Astrocyte of the spinal cord (primary cell): ENCODE measurements at places on chromosomes 16 and 17.

GRCh38 chr17:63722403-63722802 is 19.2 kb downstream of the STRADA start:
- no peak for DNase-seq

GRCh38 chr17:350706-351448 is 1.7 kb downstream of the RPH3AL start:
- DNase-seq = no peak

- DNase-seq = no peak
Measured at GRCh38 chr16:29237971-29238370, 168.5 kb downstream of the NPIPB11 start.

GRCh38 chr17:17736205-17737183 is 55.2 kb downstream of the RAI1 start:
- DNase-seq = no peak

DNA sequence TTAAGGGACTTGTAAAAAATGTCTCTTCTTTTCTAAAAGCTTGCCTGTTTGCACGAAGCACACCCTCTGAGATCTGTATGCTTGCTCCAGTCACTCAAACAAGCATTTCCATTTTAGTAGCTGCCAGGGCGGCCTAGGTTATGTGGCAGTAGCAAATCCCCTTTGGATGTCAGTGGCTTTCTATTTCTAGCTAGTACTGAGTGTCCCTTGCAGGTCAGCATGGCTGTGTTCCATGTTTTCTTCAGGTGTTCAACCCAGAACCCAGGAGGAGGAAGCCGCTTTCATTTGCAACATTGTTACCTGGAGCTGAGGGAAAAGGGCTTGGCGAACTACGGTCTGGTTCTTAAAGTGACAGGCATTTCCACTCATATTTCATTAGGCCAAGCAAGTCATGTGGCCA is 36.4 kb downstream of the FOXL1 start:
- no peak for DNase-seq

GRCh38 chr16:16013812-16014211 is 64.4 kb downstream of the ABCC1 start:
- no peak for DNase-seq

GRCh38 chr16:28183484-28183883 is 28.3 kb downstream of the XPO6 start:
- DNase-seq = no peak

- peak; percentile 44 for DNase-seq
Measured at GRCh38 chr16:50368410-50369132, at the start of gene BRD7. TSS of gene BRD7 (minus strand) at chr16:50368988. CDS start at chr16:50368774, 214 bp downstream.

DNA sequence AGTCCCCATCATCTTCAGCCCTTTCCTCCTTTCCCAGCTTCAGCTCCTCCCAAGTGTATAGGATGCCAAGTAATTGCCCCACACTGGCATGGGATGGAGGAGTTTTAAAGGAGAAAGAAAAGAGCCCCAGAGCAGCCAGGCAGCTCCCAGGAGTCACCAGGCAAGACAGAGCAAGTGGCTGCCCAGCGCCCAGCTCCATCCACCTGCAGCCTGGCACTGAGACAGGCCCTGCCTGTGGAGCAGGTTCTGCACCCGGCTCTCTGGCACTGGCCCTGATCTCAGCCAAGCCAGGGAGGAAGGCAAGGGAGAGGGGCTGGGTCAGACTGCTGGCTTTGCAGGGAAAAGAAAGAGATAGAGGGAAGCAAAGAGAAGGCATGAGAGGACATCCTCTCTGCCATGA is 21.7 kb downstream of the FOXN1 start:
- no peak for DNase-seq

DNA sequence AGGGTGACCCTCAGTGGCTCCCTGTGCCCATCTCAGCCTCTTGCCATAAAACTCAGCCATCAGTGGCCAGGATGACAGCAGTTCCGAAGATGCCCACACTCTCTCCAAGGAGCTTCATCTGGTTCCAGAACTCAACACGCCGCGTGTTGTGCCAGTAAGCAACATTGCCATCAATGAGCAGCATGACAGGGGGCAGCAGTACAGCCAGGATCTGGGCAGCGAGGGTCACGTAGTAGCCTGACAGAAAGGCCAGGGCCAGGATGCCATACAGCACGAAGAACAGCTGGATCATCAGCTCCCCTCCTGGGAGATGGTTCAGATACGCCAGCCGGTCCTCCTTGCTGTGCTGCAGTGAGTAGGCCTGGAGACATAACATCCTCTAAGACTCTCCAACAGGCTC is 2.9 kb downstream of the TMEM101 start:
- DNase-seq = no peak

DNA sequence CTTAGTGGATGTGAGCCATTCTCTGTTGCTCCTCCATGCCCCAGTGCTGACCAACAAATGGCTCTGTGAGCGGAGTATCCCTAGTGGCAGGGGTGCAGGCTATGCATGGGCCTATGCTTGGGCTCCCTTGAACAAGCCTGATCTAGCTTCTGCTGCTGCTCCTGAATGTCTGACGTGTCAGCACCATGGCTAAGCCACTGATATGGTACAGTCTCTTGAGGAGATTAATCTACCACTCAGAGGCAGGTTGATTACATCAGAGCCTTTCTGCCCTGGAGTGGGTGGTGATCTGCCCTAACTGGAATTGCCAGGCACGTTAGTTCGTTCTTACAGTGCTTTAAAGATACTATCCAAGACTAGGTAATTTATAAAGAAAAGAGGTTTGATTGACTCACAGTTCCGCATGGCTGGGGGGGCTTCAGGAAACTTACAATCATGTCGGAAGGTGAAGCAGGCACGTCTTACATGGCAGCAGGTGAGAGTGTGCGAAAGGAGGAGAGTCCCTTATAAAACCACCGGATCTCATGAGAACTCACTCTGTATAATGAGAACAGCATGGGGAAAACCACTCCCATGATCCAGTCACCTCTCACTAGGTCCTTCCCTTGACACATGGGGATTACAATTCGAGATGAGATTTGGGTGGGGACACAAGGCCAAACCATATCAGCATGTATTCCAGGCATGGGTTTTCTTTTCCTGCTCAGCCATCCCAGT is 41.5 kb upstream of the B4GALNT2 start:
- no peak for DNase-seq

DNA sequence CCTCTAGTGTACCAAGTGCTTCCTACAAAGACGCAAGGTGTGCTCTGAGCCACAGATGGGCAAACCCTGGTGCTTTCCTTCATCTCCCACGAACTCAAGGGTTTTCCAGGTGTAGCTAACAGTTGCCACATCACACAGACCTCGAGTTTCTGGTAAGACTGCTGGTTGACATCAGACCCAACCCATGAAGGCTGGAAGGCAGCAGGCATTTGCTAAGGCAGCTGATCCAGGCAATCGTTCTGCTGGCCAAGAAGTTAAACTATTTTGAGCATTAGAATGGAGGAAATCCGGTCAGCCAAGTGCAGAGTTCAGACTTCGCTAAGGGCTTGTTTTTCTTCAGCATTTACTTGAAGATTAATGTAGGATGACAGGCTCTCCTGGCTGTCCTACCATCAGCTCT is 11.5 kb downstream of the HAS3 start:
- DNase-seq = no peak

DNA sequence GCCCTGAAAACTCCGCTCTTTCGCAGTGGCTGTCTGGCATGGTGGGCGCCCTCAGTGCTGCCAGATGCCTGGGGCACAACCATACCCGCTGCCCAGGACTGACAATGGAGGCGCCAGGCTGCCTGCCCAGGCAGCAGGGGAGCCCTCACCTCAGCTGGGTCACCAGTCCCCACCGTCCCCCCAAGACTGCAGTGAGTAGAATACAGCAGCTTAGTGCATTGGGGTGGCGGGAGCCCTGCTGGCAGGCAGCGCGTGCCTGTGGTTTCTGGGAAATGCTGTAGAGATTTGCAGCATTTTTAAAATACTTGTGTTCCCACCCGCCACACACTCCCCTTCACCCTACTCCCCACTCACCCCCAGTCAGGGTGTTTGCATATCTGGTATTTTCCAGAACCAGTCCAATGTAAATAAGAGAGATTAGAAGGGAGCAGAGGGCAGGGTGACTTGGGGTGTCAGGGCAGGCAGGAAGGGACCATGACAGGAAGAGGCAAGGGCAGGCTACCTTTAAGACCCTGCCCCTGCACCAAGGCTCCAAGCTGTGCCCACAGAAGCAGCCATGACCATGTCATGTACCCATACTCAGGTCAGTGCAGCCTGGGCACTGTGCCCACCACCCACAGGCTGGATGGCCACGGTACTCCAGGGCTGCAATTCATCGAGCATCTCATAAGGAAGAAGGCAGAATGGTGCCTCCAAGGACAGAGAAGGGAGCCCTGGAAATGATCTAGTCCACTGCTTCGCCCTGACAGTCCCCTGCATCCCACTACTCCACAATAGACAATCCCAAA is 21.5 kb downstream of the MYO18A start:
- DNase-seq = peak; percentile 78

DNA sequence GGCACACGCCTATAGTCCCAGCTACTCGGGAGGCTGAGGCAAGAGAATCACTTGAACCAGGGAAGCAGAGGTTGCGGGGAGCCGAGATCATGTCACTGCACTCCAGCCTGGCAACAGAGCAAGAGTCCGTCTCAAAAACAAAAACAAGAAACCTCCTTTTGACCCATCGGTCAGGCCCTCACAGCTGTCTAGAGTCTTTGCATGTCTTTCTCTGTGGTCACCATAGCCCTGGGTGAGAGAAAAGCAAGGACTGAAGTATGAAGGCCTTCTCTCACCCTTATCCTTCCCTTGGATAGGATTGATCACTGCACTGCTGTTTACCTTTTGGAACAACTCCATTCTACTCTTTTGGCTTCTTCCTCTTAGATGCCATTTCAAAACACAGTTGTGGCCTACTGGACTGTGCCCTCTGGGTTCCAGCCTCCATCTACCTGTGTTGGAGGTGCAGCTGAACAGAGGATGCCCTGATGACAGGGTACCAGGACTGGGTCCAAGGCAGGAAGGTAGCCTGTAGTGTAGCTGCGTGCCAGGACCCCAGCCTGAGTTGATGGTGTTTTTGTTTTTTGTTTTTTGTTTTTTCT is 37.1 kb downstream of the LDHD start:
- DNase-seq = no peak

DNA sequence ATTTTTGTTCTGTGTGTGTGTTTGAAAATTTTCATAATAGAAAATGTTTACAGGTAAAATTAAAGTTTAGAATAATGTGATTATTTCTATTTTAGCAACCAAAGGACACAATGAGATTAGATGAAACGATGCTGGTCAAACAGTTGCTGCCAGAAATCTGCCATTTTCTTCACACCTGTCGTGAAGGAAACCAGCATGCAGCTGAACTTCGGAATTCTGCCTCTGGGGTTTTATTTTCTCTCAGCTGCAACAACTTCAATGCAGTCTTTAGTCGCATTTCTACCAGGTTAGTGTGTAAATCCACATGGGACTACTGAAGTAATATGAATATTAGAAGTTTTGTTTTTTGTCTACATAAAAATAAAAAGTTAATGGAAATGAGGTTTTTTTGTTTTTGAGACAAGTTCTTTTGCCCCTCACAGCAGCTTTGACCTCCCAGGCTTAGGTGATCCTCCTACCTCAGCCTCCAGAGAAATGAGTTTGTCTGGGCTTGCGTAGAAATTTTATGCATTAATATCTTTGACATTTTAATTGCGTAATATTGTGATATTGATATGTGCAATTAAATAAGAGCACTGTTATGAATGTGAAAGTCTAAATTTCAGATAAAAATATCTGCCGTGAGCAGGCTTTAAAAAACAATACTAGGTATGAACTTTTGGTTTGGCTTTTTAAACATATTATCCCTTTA is 68.5 kb downstream of the NF1 start:
- DNase-seq = no peak

DNA sequence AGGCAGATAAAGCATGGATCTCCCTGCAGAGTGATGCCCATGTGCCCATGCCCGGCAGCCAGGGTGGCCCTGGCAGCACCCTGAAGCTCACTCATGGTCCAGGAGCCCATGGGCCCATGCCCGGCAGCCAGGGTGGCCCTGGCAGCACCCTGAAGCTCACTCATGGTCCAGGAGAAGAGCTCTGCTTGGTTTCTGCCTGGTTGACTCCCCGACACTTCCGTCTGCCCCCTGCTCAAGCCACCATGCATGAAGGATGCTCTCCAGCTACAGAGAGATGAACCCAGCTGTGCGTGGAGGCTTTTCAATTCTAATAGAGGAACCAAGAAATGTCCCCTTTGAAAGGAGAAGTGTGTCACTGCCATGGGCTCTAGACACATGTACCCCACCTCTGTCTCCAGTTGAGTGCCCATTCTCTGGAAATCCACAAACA is 8.7 kb downstream of the CCL17 start:
- DNase-seq = no peak

- no peak for DNase-seq
Measured at GRCh38 chr16:89393738-89394406, 96.5 kb downstream of the ANKRD11 start.

DNA sequence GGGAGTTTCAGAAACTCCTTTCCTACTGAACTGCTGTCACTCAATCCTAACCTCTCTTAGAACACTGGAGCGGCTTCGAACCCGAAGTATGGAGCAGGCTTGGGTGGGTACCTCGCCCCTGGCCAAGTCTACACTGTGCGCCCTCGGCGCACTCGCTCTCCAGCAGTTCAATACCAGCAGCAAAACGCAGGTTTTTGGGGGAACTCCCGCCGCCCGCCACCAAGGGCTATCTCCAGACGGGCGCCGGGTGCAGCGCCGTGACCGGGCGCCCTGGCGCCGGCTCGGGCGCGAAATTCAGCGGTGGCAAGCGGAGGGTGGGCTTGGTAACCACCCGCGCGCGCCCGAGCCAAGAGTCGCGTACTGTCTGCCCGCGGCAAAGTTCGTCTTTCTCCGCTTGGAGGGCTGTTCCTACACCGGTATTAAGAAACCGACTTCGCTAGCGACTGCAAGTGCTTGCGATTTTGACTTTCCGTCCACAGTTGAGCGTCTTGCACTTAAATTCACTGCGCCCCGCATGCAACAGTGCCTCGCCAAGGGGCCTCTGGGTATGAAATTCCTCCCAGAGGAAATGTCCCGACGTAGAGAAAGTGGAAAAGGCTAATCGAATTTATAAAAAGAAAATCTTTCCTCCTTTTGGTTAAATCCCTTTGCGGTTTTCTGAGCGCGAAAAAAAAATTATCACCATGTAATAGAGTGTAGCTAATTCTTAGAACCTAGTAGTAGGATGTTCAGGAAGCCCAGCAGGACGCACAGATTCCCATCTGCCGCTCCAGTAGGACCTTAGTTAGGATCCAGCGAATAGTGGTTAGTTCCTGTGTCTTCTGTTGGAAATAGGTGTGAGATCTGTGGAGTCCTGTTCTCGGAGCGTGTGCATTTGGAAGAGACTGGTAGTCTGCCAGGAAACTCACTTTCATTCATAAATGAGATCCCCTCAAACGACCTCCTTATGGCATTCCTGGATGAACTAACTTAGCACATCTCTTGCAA is 5.0 kb upstream of the SALL1 start:
- DNase-seq = peak; percentile 74

GRCh38 chr17:44438636-44439035 is 49.2 kb upstream of the ITGA2B start:
- no peak for DNase-seq

DNA sequence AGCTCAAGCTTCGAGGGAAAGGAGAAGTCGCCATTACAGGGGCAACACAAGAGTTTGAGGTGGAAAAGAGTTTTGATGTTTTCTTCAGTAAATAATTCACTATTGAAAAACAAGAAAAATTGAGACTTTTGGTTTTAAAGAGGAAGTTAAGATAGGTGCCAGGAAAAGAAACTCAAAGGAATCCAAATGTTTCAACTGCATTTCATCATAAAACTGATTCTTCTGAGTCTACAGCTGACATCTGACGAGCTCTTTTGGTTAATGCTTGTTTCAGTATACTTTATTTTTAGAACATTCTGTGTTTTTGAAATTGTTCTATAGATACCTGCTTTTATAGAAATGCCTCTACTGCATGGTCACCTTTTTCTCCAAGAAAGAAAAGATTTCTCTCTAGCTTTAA is 54.0 kb downstream of the ERN1 start:
- DNase-seq = no peak
